Stimulated activated CD4-positive, alpha-beta T cell treated with anti-CD3 and anti-CD28 coated beads, TNF-alpha, amount 100 ng/mL, for 24 hours (primary cell): ENCODE measurements at places on chromosomes 13 and 19.

- DNase-seq = no peak
Observed at GRCh38 chr13:80408270-80408669, 67.3 kb upstream of the SPRY2 start.

- no peak for DNase-seq
Observed at GRCh38 chr19:50826492-50827240, 3.1 kb upstream of the KLK1 start.

DNA sequence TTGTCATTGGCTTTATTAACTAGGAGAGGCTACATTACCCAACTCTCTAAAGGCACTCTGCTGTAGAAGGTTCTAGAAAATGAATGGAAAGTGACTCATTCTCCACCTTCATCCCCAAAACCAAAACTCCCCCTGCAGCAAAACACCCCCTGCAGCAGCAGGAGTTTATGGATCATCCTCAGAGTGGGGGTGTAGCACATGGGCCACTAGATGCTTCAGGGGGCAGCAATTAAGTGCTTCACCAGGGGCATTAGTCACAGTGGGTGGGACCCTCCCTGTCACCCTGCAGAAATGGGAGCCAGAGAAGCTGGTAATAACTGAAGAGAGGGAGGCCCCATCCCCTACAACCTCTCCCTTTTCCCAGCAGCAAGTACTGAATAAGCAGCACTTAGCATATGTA, 64.5 kb upstream of the MED4 start:
- no peak for DNase-seq

DNA sequence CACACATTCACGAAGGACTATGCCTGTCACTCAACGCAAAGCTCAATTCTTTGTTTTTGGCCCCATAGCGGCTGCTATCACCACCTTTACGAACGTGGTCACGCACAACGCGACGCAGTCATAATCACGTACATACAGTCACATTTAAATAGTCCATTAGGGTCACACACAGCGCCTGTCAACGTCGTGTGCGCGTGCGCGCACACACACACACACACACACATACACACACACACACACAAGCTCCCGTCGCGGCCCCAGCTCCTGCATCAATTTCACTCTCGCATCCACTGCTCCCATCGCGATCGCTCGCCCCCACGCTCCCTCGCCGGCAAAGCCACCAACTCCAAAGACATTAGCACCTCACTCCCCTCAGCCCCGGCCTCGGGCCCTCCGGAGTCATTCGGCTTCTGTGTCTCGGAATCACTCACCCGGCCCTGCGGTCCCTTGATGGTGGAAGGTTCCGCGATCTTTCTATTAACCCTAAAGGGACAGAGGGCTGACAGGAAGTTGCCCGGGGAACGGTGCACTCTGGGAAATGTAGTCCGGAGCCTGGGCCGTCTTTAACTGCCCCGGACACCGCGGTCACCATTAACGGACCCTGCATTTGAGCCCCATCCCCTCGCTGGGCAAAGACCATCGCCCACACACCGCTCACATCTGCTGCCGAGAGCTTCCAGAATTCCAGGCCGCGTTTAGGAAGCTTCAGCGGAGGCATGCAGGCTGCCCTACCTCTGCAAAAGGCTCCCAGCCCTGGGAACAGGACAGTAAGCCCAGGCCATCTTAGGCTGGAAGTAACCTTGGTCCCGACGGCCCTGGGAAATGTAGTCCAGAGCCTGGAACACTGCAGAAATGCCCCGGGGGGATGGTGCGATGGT, at the start of gene ZNF790:
Gene ZNF790 (minus strand): TSS at position 482 of the 878 bp plus-strand sequence. CDS start 12,768 bp downstream, outside the sequence.
- DNase-seq = peak; percentile 76

GRCh38 chr13:70353096-70353495, 244.8 kb upstream of the KLHL1 start:
- no peak for DNase-seq

GRCh38 chr19:18919900-18920214, 342 bp downstream of the DDX49 start:
- DNase-seq = no peak

GRCh38 chr19:12785431-12786031, 5.8 kb upstream of the JUNB start:
- no peak for DNase-seq
